ENCODE measurements at places on chromosomes 1 and 21. TPM values are rescaled to one million over a fixed set of nuclear protein-coding genes. Genes with fewer than 3 reads are reported as not detected.

Gene AUNIP
- total RNA-seq = 0.27 TPM

Gene NUDT4B
- total RNA-seq = 2.4 TPM

Gene RHCE
- not detected for total RNA-seq

Gene TRIM33
- 61.0 TPM for total RNA-seq

Gene SLC30A1
- 12.2 TPM for total RNA-seq

Gene RGS8
- total RNA-seq = not detected

Gene MAP1LC3C
- not detected for total RNA-seq

Gene TRAF3IP3
- 257 TPM for total RNA-seq

Gene CD247
- total RNA-seq = 2.5 TPM

Gene HCRTR1
- total RNA-seq = 0.22 TPM

Gene LAMC2
- total RNA-seq = 0.10 TPM

Gene RGS4
- total RNA-seq = not detected

Gene SLX9
- 15.9 TPM for total RNA-seq

Gene ADAMTS1
- not detected for total RNA-seq

Gene C21orf91
- total RNA-seq = 31.1 TPM

Gene WDR64
- total RNA-seq = not detected

Gene BMP8A
- total RNA-seq = 0.25 TPM

Gene LINGO4
- not detected for total RNA-seq

Gene FNDC10
- 1.4 TPM for total RNA-seq

Gene KAZN
- total RNA-seq = 0.39 TPM

Gene EPS8L3
- not detected for total RNA-seq

Gene SLFNL1
- total RNA-seq = 1.4 TPM

Gene PKLR
- total RNA-seq = not detected

Gene NEXN
- total RNA-seq = 0.39 TPM

Gene TEX38
- total RNA-seq = not detected

Gene HEYL
- 0.12 TPM for total RNA-seq

Gene GRIK3
- total RNA-seq = 1.5 TPM

Gene FCAMR
- total RNA-seq = not detected

Gene FCRL4
- total RNA-seq = 0.68 TPM

Gene FAM177B
- total RNA-seq = 19.9 TPM

Gene S100A7
- total RNA-seq = not detected

Data from B cell (primary cell).